ENCODE measurements at places on chromosomes 7 and 10.

DNA sequence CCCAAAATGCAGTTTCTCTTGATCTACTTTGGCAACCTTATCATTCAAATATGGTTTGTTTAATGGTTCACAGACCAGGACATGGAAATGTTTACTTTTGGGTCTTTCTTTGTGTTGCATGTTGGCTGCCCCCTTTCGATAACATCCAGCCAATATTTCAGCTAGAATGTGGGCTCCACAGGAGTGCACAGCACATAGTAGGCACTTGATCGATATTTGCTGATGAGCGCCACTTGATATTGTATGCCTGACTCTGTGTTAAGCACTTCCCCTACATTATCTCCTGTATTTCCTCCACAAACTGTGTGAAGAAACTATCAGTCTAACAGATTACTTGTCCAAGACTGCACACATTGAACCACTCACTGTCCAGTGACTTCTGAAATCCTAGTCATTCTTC lies 60.2 kb downstream of the SMURF1 start:
- DNase-seq, result no peak

- DNase-seq, result no peak
Observed at GRCh38 chr7:156184164-156184563, 371.9 kb upstream of the SHH start.

- no peak for DNase-seq
Observed at GRCh38 chr7:21580073-21580521, 37.3 kb downstream of the DNAH11 start.

- DNase-seq, result no peak
Observed at GRCh38 chr7:2040201-2040892, 192.4 kb downstream of the MAD1L1 start.

DNA sequence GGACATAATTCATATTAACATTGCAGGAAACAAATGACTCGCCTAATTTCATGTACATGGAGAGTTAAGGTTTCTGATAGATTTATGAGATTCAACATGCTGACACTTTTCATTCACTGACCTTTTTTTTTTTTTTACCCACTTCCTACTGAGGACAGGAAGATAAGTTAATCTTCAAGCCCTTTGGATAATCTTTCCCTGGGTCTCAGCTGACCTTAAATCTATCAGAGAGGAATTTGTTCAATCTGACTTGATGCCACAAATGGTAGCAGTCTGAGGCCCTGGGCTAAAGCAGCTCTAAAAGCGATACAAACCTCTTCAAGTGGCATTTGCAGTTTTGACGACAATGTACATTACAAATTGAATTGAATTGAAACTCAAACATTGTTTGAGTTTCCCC lies 493.3 kb upstream of the SORCS1 start:
- no peak for DNase-seq

DNA sequence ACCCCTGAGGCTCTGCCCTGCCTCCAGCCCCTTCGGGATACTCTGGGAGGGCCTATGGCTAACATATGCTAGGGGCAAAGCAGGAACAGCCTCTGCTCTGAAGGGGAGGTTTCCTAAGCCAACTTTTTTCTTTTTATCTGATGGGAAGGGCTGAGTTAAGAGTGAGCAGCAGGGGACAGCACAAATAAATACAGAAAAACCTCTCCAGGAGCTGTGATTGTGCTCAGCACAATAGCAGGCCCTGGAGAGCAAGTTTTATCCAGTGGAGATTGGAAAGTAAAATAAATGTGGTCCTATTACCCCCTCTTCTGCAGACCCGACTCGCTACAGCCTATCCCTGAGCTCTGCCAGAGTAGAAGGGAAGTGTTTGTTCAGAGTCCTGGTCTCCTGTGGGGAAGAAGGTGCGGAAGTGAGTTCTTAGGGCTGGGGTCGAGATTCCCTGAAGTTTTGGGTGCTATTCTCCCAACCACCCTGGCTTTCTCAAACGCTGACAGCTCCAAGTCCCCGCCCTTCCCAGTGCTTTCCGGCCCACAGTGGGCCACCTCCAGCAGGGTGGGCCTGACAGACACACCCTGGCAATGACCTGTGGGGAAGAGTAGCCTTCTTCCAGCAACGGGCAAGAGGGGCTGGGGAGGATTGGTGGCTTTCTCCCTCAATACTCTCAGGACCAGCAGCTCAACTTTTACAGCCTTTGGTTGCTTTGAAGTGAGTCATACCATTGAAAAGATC lies 23.0 kb upstream of the AFAP1L2 start:
- DNase-seq, result no peak

GRCh38 chr10:49001402-49001801 lies 61.8 kb upstream of the LRRC18 start:
- no peak for DNase-seq

- no peak for DNase-seq
Observed at GRCh38 chr10:71685554-71686232, 33.9 kb downstream of the C10orf105 start.

- no peak for DNase-seq
Observed at GRCh38 chr10:113529575-113529974, 23.3 kb upstream of the HABP2 start.

DNA sequence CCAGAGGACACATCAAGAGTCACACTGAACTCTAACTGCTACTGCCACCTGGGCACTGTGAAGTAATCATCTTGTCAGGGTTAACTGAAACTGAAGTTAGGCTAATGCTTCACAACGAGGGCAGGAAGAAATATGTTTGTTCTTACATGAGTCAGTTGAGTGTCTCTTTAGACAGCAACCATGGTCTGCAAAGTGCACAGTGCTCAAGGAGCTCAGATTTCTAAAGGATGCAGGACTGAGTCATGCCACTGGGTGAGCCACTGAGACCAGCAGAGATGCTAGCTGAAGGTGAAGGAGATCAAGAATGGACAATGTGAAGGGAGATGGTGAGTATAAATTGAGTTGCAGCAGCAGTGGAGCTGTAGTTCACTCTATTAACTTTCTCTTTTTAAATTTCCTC lies 76.0 kb upstream of the CTTNBP2 start:
- no peak for DNase-seq

DNA sequence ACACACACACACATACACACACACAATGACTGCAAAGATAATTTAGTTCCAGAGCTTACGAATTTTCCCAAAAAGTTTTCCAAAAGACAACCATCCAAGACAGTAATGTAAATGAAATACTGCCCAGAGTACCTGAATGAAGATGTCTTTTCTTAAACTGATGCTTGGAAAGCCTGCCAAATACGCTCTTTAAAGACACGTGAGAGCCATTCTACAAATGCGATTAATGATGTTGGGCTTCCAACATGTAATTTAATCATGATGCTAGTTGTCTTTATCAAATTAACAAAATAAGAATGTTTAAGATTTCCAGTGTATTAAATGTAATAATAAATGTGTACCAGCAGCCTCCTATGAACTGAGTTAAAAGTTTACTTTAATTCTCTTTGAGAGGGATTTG lies 11.1 kb downstream of the ERCC6 start:
- no peak for DNase-seq

DNA sequence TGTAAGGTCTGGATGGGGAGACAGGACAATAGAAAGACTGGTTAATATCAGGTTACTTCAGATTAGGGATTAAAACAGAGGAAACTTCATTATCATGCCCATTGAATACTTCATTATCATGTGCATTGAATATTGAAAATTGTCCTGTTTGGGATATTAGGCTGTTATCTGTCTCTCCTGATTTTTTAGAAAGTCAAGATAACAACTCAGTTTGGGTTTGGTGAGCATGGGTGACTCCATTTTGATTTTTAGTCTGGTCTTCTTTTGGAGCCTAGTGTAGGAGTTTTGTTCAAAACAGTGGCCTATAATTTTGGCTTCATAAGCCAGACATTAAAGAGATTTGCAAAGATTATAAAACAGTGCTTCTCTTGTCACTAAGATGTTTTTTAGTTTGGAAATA lies 95.5 kb downstream of the ADK start:
- DNase-seq, result no peak

- DNase-seq, result no peak
Observed at GRCh38 chr7:21944616-21945453, 864 bp downstream of the CDCA7L start.

GRCh38 chr7:35875292-35875691 lies 74.4 kb downstream of the SEPTIN7 start:
- DNase-seq, result no peak

GRCh38 chr7:118140468-118140867 lies 43.5 kb upstream of the LSM8 start:
- DNase-seq, result no peak

DNA sequence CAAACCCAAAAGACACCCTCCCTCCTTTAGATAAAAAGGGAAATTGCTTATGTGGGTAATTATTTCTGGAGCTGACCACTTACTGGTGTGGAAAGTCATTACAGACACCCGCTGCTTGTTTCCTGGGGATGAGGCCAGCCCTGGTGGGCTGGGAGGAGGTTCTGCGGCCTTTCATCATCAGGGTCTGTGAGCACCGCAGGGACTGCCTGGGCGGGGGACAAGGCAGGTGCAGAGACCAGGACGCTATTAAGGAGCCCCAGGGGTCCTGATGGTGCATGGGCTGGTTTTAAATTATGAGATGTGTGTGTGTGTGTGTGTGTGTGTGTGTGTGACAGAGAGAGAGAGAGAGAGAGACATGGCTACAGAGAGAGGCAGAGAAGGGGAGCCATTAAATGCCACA lies 171.2 kb downstream of the DNAJB6 start:
- DNase-seq, result no peak

DNA sequence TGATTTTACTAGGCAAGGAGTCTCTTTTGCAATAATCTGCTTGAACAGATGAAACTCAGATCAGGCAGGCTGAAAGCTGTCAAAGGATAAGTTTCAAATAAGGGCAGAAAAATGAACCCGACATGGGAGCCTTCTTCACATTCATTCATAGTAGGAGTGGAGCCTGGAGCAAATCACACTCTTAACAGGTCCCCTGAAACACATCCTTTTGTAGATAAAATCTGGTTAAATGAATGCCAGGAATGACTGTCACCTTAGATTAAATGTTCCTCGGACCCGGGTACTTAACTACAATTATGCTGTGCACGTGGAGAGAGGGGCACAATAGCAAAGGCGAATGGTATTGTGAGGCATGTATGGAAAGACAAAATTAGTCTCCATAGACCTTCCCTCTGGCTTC lies 344.7 kb upstream of the LRGUK start:
- DNase-seq, result no peak

- no peak for DNase-seq
Observed at GRCh38 chr10:73890261-73890660, 15.9 kb upstream of the CAMK2G start.
